ENCODE measurements at places on chromosomes 7 and 10.
A peak's percentile ranks its signal among the peaks of the same experiment; 100 is the strongest.

- peak; percentile 76 for DNase-seq
These were observed 207.9 kb upstream of the MYO3A start for GRCh38 chr10:25725917-25726716.

GRCh38 chr10:115030483-115031200 is 62.5 kb upstream of the ATRNL1 start:
- no peak for DNase-seq

- DNase-seq, result peak; percentile 53
These were observed 561.2 kb upstream of the PHF14 start for GRCh38 chr7:10412422-10413019.

DNA sequence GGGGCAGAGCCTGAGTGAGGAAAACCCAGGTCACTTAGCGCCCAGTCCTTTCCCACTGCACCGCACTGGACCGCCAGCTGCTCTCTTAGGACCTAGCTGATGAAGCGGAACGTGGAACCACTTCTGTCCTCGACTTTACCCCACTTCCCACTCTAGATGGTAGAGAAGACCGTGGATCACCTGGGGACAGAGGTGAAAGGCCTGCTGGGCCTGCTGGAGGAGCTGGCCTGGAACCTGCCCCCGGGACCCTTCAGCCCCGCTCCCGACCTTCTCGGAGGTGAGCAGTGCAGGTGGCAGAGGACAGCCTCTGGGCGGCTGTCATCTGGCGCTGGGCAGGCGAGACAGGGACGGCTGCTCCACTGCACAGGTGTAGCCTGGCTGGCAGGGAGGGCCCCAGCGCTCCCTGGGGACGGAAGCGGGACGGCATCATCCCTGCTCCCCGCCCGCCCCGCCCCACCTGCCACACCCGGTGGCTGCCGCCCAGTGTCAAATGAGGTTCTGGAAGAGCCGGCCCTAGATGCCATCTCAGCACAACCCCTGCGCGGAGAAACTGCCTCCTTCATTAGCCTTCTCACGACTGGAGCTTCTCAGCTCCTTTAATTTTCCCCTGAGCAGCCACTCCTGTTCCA is 11.7 kb downstream of the PLAC9 start:
- peak; percentile 42 for DNase-seq

GRCh38 chr10:22906767-22907166 is 21.1 kb upstream of the ARMC3 start:
- no peak for DNase-seq

DNA sequence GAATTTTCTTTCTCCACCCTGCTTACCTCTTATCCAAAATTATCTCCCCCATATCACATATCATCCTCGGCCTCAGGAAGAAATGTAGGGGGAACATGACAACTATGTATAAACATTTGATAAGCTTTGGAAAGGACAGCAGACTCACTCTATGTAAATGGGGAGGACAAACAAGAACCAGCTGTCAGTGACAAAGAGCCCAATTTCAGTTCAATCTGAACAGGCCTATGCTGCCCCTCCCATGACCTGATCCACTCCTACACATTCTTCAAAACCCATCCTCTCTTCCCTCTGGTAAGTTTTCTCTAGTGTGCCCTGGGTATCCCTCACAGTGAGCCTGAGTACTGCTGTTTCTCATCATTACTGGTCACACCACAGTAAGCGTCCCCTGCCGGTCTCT is 20.8 kb downstream of the FZD9 start:
- no peak for DNase-seq

DNA sequence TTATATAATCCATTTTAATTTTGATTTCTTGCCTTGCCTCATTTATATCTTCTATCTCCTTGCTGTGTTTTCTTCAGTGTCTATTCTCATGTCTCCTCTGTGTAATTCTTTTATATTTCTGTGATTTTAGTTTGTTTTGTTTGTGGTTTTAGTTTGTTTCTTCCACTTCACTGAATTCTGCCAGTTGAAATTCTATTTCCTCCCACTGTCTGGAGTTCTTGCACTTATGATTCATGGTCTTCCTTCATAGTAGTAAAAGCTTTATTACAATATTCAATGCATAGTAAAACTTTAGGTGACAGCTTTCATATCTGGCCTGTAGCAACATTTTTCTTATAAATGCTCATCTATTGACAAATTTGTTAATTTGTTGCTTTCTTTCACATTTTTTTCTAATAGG is 113.3 kb downstream of the MAGI2 start:
- DNase-seq, result no peak
